ENCODE measurements at places on chromosomes 6 and 20. TPM values are rescaled to one million over a fixed set of nuclear protein-coding genes. Genes with fewer than 3 reads are reported as not detected.

VGLL2 gene
- not detected for total RNA-seq

RNF217 gene
- 23.8 TPM for total RNA-seq

GABBR1 gene
- total RNA-seq, result 13.1 TPM

TEAD3 gene
- total RNA-seq, result 8.9 TPM

MUC22 gene
- not detected for total RNA-seq

MYL9 gene
- 35.2 TPM for total RNA-seq

TINAG gene
- not detected for total RNA-seq

IPCEF1 gene
- total RNA-seq, result not detected

SALL4 gene
- 2.0 TPM for total RNA-seq

SLC22A7 gene
- total RNA-seq, result not detected

KHDRBS2 gene
- total RNA-seq, result not detected

RAET1E gene
- not detected for total RNA-seq
